ENCODE measurements at places on chromosomes 13 and 19. TPM values are rescaled to one million over a fixed set of nuclear protein-coding genes. Genes with fewer than 3 reads are reported as not detected.

DNA sequence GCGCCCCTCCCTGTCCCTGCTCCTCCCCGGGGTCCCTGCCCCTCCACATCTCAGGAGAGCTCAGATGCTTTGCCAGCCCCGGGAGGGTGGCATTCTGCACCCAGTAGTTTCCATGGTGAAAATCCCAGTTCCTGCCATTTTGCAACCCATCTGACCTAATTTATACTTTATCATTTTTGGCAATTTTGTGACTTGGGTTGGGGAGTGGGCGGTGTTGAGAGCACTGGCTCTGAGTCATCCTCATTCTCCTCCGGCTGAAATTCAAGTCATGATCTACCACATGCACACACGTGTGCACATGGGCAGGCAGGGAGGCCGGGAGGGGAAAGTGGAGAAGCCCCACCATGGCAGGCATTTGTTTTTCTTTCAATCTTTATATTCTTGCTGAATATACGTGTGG, 208.6 kb downstream of the URI1 start:
- DNase-seq = no peak

DNA sequence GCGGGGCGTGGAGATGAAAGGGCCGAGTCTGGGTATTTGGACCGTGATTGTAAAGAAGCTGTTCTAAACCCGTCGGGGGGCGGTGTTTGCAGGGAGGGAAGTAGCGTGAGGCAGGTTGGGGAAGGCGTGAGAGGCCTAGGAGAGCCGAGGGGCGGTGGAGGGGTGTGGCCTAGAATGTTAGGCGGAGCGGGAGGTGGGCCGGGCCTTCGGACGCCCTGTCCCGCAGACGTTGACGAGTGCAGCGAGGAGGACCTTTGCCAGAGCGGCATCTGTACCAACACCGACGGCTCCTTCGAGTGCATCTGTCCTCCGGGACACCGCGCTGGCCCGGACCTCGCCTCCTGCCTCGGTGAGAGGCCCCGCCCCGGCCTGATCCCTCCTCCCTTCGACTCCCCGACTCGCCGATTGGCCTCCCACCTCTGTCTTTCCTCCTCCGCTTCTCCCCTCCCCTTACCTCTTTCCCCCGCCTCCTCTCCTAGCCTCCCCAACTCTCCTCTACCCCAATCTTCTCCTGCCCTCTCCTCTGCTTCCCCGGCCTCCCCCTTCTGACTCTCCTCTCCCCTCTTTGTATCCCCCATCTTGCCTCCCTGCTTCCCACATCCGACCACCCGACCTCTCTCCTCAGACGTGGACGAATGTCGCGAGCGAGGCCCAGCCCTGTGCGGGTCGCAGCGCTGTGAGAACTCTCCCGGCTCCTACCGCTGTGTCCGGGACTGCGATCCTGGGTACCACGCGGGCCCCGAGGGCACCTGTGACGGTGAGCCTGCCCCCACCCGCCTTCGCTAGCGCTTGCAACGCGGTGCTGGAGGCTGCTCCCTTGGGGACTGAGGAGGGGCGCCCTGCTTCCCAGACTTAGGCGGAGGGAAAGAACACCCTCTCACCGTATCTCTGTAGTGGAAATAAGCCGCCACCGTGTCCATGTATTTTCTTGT, 12.8 kb downstream of the LTBP4 start:
- DNase-seq = peak; percentile 88

- DNase-seq = no peak
Observed at GRCh38 chr19:33388231-33388724, 14.8 kb downstream of the CEBPG start.

DNA sequence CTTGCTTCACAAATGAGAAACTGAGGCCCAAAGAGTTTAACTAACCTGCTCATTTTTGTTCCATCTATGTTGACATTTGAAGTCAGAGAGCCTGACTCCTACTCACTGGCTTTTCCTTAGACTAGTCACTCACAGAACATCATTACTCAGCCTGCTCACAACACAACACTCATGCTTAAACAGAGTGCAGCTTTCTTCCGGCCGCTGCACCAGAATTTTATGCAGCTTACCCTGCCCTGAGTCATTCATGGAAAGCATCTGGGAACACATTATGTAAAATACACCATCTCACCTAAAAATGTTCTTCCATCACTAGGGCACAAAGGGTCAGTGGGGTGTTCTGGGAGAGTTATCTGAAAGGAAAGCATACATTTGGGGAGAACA, 303.4 kb downstream of the SPRY2 start:
- DNase-seq = no peak

GRCh38 chr13:53782488-53782961, 753.9 kb downstream of the OLFM4 start:
- DNase-seq = peak; percentile 31

DNA sequence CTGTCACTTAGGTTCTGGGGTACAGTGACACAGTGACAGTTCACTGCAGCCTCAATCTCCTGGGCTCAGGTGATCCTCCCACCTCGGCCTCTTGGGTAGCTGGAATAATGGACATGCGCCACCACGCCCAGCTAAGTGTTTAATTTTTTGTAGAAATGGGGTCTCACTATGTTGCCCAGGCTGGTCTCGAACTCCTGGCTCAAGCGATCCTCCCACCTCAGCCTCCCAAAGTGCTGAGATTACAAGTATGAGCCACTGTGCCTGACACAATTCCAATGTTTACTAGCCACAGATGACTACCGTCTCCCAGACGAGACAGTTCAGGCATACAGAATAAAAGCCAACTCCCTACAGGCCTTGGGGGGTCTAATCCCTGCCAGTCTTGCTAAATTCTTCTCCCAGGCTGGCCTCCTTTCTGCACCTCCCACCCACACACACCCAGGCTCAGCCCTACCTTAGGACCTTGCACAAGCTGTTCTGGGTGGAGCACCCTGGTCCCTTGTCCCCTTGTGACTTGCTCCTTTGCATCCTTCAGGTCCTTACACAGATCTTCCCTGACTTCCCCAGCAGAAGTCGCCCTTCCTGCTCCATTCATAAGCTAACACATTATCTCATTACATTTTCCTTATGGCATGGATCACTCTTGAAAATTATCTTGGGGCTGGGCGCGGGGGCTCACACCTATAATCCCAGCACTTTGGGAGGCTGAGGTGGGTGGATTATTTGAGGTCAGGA, 106.4 kb downstream of the INSR start:
- no peak for DNase-seq

- no peak for DNase-seq
Observed at GRCh38 chr19:9958379-9958821, 22.1 kb upstream of the OLFM2 start.

DNA sequence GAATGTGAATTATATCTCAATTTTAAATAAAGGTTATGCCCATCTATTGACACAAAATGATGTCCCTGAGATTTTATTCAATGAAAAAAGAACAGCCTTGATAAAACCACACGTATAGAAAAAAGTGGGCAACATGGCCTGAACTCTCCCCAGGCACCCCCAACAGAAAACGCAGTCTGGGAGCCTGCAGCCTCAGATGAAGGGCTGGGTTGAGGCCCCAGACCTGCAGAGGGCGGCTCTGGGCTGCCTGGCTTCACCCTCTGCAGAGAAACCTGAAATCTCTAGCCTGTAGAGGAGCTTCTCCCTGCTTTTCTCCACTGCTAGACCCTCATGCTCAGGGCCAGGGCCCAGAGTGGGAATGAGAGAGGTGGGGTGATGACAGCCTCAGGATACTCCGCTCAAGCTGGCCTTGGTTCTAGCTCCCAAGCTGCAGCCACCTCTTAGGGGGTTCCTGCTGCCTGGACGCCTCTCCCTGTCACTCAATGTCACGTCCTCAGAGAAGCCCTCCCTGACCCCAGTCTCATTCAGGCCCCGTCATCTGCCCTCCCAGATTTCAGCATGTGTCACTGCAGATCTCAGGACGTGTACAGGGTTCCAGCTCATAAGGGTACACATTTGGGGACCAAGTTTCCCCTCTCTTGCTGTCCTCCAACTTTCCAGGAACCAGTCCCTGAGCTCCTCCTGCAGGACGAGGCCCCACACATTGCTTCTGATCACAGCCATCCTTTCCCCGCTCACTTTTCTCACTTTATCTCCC, 1.8 kb downstream of the MBD3 start:
- peak; percentile 39 for DNase-seq

DNA sequence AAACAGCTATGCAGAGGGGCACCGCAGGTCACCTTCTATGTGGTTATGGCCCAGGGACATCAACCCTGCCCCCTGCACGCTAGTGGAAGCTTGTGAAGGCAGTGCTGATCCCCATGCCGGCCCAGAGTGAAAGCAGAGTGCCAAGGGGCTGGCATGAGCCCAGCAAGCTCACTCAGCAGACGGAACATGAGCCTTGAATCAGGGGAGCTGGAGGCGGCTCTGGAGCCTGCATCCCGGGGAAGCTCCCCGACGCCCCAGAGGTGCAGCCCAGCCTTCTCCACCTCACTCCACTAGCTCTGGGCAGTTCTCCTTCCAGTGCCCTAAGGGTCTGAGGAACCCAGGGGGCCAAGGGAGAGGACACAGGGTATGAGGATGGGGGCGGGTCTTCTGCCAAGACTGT, 19.0 kb upstream of the ISYNA1 start:
- no peak for DNase-seq

ATP8A2 gene
- 0.42 TPM for total RNA-seq
